Right hindlimb (tissue), 1 donor: ENCODE measurements at places on chromosomes 6 and 20.
A peak's percentile ranks its signal among the peaks of the same experiment; 100 is the strongest.

DNA sequence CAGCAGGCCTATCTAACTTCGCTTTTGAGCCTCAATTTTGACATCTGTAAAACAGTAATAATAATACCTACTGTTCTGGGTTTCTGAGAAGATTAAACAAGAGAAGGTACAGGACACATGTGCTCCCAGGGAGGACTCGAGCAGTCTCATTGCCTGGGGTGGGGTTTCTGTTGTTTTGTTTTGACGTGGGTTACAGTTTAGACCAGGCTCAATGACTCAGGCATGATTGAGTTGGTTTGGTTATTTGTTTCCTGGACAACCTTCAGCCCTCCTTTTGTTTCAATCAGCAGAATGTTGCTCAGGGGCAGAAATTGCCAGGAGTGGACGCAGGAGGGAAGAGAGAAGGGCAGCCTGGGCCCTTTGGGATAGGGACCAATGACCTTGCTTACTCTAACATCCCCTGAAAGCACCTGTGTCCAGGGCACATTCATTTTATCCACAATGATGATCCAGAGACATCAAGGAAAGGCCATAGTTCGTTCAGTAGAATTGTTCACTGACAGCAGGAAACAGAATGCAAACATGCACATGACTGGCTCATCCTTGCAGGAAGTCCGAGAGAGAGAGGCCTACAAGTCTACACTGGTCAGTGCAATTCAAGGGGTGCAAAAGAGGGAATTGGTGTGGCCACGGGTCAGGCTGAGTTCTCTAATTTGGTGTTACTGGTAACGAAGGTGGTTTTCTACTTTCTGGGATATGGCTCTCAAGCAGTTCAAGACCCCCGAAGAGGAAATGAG lies 74.5 kb upstream of the MRPS10 start:
- no peak for DNase-seq

DNA sequence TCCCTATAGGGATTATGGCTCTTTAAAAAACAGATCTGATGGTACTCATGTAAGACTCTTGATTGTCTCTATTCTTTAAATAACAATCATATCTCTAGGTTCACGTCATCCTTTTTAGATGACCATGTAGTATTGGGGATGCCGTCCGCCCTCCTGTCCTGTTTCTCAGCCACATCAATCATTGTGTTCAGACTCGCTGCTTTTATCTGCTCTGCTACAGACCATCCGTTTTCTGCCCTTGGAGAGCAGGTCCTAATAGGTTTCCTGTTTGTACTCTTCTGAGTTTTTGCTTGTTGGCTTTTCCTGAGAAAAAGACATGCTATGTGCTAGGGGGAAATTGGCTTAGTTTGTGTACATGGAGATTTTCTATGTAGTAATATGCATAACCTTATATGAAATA lies 76.8 kb downstream of the SASH1 start:
- DNase-seq = no peak

DNA sequence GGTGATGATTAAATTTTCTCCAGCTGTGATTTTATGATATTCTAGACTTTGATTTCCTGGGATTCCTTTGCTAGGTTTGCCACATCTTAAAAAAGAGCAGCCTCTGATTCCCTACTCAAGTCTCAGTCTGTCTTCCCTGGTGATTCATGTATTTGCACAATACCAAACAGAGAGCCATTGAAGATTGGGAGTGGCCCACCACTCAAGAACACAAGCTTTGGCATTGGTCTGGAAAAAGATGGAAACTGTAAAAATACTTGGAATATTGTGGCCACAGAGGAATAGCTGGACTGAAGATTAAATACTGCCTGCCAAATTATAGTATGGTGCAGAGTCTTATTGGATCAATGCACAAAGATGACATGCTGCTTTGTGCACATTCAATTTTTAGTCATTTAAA lies 32.9 kb downstream of the PTCHD4 start:
- no peak for DNase-seq

GRCh38 chr6:715709-716491 lies 23.0 kb upstream of the EXOC2 start:
- no peak for DNase-seq

- DNase-seq = no peak
These were observed 376.6 kb downstream of the DHX35 start for GRCh38 chr20:39338469-39339376.

- no peak for DNase-seq
These were observed 327.6 kb upstream of the CNR1 start for GRCh38 chr6:88493717-88494116.

DNA sequence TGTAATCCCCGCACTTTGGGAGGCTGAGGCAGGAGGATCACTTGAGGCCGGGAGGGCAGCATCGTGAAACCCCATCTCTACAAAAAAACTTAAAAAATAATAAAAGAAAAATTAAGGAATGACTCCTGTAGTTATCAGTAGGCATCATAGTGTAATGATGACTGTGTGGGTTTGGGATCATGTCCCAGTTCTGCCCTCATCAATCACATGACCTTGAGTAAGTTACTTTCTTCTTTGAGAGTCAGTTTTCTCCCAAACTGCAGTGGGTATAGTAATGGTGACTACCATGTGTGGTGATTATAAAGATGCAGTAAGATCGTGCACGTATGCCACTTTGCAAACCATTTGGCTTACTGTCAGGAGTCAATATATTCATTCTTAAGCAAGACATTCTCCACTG lies 89.2 kb downstream of the TXNDC5 start:
- no peak for DNase-seq

- no peak for DNase-seq
These were observed 31.3 kb downstream of the MBOAT1 start for GRCh38 chr6:20180935-20181334.

GRCh38 chr6:141024526-141024925 lies 1108.2 kb upstream of the GJE1 start:
- DNase-seq = no peak

DNA sequence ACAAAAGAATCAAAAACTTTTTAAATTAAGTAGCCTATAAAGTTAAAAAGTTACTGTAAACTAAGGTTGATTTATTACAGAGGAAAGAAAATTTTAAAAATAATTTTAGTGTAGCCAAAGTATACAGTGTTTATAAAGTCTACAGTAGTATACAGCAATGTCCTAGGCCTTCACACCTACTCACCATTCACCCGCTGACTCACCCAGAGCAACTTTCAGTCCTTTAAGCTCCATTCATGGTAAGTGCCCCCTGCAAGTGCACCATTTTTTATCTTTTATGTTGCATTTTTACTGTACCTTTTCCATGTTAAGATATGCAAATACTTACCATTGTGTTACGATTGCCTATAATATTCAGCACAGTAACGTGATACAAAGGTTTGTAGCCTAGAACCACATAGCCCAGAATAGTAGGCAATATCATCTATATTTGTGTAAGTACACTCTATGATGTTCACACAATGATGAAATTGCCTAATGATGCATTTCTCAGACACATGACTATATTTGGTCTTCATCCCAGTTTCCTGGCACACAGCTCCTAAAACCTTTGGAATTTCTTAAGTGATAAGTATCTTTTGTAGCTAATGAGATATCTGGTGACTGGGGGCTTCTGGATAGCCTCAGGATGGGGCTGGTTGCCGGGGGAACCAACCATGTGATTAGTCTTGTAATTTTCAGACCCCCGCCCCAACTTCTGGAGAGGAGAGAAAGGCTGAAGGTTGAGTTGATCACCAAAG lies 111.0 kb downstream of the MRPL14 start:
- peak; percentile 2 for DNase-seq

- no peak for DNase-seq
These were observed 128.5 kb downstream of the QRSL1 start for GRCh38 chr6:106757722-106758467.
